ENCODE measurements at places on chromosomes 4 and X. TPM values are rescaled to one million over a fixed set of nuclear protein-coding genes. Genes with fewer than 3 reads are reported as not detected.

DOK7 gene
- total RNA-seq, result 0.95 TPM

DIAPH2 gene
- 3.5 TPM for total RNA-seq

YY2 gene
- 2.8 TPM for total RNA-seq

CITED1 gene
- total RNA-seq, result 1.8 TPM

CCDC110 gene
- total RNA-seq, result not detected

ERCC6L gene
- total RNA-seq, result 12.4 TPM

TET2 gene
- total RNA-seq, result 1.9 TPM

CPLX1 gene
- 0.62 TPM for total RNA-seq

TIGD2 gene
- total RNA-seq, result 4.2 TPM

ANK2 gene
- 1.0 TPM for total RNA-seq

Measured in A549 treated with CORT108297 at 1 μM for 4 hours (cell line).